Activated CD8-positive, alpha-beta memory T cell treated with anti-CD3 and anti-CD28 coated beads, Interleukin-2, amount 10 ng/mL, durations not matched to agents 7 days and 5 days (primary cell): ENCODE measurements at places on chromosomes 4 and X. TPM values are rescaled to one million over a fixed set of nuclear protein-coding genes. Genes with fewer than 3 reads are reported as not detected.

DNA sequence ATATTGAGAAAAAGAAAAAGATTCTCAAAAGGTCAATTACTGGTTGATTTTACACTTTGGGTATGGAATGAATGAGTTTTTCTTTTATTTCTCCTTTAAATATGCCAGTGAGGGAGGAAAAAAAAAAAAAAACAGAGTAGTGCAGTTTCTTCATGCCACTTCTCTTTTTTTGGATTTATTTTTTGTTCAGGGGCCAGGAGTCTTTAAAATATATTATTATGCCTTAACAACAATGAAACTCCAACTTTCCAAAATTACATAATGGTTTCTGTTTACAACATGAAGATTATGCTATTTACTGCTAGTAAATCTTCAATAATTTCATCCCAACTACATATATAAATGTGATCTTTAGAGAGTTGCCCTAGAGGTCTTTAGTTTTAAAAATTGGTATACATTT lies 31.9 kb downstream of the DTHD1 start:
- no peak for DNase-seq

NKX3-2 gene
- total RNA-seq = not detected

DNA sequence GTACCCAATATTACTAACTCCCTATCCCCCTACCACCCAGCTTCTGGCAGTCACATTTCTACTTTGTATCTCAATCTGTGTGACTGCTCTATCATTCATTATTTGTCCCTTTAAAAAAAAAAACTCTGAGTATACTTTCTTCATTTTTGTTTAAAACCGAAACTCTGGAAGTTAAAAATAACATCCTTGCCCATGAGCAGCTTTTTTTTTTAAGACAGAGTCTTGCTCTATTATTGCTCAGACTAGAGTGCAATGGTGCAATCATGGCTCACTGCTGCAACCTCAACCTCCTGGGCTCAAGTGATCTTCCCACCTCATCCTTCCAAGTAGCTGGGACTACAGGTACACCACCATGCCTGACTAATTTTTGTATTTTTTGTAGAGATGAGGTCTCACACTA lies 15.8 kb downstream of the UBE2K start:
- DNase-seq = no peak

DNA sequence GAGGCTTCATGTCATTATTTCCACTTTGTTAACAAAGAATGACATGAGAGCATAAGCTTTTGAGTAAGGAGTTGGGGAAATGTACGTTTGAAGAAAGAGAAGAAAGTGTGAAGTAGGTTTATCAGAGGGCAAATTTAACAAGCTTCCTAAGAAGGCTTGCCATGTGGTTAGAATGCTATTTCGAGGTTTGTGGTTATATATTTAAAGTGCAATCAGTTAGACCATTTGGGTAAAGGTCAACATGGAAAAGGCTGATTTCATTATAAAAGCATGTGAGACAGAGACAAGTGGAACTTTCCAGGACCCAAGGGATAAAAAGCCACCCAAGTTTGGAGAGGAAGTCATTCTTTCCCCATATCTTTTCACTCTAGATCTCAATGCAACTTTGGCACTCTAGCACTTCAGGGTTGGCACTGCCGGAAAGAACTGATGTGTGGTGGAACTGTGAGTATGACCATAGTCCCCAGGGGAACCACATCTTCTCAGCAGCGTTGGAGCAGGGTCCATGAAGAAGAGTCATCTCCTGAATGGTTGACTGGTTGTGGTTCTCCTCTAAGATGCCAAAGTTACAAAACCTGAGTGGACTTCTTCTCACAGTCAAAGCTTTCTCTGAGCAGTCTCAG lies 529.9 kb downstream of the MID1IP1 start:
- peak; percentile 48 for DNase-seq

GRCh38 chr4:173160871-173161270 lies 7.7 kb upstream of the GALNT7 start:
- no peak for DNase-seq
